ENCODE measurements at places on chromosomes 7 and 10. TPM values are rescaled to one million over a fixed set of nuclear protein-coding genes. Genes with fewer than 3 reads are reported as not detected.
A peak's percentile ranks its signal among the peaks of the same experiment; 100 is the strongest.

DNA sequence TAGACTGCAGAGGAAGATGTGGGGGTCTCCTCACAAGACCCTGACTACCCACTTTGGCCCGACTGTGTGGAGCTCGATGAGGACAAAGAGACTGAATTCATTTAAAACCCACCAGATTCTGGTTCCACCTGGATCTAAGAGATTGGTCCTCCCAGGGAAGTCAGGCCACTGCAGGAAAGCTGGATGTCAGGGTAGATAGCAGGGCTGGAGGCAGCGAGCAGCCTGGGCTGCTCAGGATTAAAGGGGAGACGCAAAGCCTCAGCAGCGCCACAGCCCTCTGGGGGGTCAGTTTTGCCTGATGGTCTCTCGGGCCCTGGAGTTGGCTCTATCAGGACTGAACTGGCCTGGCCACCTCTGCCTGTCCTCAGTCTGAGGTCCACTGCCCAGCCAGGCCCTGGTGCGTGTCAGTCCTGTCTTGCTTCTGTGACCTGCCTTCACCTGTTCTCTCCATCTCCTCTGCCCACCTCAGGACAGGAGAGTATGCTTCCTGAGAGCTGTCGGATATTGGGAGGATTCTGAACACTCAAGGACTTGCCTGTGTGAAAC is 12.2 kb upstream of the KLRG2 start:
- H3K4me1 ChIP-seq: peaks cover 14% of the 10 kb centered on the region

DNA sequence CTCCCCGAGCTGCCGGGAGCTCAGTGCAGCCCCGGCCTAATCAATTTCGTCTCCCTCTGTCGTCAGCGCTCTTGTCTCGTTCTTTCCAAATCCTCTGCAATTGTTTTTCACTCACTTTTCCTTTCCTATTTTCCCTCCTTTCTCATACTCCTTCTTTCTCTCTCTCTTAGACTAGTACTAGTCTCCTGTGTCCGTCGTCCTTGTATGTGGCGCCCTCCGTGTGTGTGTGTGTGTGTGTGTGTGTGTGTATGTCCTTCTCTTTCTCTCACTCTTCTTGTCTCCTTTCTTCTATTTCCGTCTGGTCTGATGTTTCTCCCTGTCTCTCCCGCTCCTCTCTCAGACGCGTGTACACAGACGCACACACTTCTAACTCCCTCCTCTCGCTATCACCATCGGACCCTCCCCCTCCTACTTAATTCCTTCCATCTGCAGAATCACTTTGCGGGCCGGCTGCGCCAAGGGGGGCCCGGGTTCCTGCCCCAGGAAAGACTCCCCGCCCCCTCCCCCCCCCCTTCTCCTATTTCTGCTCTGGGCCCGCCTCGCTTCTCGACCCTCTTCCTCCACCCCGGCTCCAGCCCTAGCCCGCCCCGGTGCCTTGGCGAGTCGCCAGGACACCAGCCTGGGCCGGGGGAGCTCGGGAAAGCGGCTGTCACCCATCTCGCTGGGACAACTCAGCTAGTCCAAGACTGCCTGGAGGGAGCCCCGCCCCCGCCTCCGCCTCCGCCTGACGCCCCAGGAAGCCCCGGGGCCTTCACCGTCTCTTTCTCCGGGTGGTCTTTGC is 743 bp upstream of the ZCCHC24 start:
- DNase-seq: no peak
- no peaks in the 10 kb centered on the region for H3K36me3 ChIP-seq
- peak overlapping the region; percentile 72 for H3K4me3 ChIP-seq
- peaks cover 22% of the 10 kb centered on the region for H3K4me1 ChIP-seq
- H3K27me3 ChIP-seq: no peaks in the 10 kb centered on the region
- peak overlapping the region; percentile 44 for H3K27ac ChIP-seq

- peaks cover 6% of the 10 kb centered on the region for H3K36me3 ChIP-seq
- no peak overlapping the region for H3K4me3 ChIP-seq
These were observed 21.4 kb upstream of the ZNF273 start for GRCh38 chr7:64881461-64882287.

DNA sequence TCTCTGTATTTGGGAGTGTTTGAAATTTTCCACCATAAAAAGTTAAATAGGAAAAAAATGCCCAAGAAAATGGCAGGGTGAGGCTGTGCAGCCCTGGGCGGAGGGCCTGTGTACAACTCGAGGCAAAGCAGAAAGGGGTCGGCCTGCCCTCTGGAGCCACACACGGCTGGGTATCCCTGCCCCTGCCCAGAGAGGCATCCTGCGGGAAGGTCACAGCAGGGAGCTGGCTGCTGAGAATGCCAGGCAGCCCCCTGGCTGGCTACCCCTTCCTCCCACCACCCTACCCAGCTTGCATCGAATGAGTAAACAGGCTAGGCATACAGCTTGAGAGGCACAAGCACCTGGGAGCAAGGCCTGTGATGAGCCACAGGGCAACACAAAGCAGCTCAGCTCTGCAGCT is 46.1 kb downstream of the CAMK2B start:
- H3K27ac ChIP-seq: no peak overlapping the region
- no peak for DNase-seq
- H3K4me3 ChIP-seq: no peak overlapping the region
- no peaks in the 10 kb centered on the region for H3K36me3 ChIP-seq
- H3K4me1 ChIP-seq: no peaks in the 10 kb centered on the region

DNA sequence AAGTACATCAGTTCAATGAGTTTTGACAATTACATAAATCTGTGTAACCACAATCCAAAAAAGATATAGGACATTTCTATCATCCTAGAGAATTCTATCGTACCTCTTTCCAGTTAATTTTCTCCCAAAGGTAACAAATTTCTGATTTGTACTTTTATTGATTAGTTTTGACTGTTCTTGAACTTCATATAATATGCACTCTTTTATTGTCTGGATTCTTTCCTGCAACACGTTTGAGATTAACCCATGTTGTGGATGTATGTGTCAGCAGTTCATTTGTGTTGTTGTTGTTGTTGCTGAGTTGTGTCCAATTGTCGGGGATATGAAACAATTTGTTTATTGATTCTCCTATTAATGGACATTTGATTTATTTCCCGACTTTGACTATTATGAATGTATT is 145.9 kb upstream of the WDR11 start:
- no peak for DNase-seq
- H3K27me3 ChIP-seq: peaks cover 13% of the 10 kb centered on the region
- no peaks in the 10 kb centered on the region for H3K4me1 ChIP-seq
- no peak overlapping the region for H3K4me3 ChIP-seq

GRCh38 chr7:73901231-73901822 is 40.4 kb downstream of the TMEM270 start:
- no peak overlapping the region for H3K27ac ChIP-seq
- H3K4me1 ChIP-seq: peaks cover 16% of the 10 kb centered on the region
- H3K4me3 ChIP-seq: no peak overlapping the region

DNA sequence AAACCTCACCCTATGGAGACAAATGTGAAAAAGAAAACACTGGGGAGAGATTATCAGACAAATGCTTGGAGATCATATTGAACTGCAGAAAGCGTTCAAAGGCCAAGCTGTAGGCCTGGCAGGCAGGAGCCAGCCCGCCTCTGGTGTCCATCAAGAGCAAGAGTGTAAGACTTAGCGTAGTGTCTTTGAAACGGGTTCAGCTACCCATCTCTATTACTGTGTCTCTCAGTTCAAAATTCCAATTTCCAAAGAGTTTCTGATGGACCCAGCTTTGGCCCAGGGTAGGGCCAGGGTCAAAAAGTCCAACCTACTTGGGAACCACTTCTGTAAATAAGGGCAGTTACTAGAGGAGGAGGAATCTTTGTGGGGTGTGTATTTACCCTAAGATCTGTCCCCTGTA is 45.4 kb upstream of the HBP1 start:
- H3K27me3 ChIP-seq: peaks cover 37% of the 10 kb centered on the region
- no peak for DNase-seq
- H3K4me3 ChIP-seq: no peak overlapping the region
- no peak overlapping the region for H3K27ac ChIP-seq

GRCh38 chr10:6978187-6978627 is 398.1 kb upstream of the PRKCQ start:
- H3K27me3 ChIP-seq: peaks cover 36% of the 10 kb centered on the region
- H3K4me1 ChIP-seq: no peaks in the 10 kb centered on the region
- H3K36me3 ChIP-seq: no peaks in the 10 kb centered on the region

DNA sequence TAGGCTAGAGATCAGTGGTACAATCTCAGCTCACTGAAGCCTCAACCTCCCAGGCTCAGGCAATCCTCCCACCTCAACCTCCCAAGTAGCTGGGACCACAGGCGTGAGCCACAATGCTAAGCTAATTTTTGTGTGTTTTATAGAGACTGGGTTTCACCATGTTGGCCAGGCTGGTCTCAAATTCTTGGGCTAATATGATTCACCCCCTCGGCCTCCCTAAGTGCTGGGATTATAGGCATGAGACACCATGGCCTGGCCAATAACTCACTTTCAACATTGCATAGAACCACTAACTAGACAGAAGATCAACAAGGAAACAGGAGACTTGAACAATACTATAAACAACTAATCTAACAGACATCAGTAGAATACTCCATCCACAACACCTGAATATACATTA is 191.7 kb downstream of the LRRN3 start:
- H3K4me1 ChIP-seq: no peaks in the 10 kb centered on the region
- no peak overlapping the region for H3K4me3 ChIP-seq
- H3K27me3 ChIP-seq: no peaks in the 10 kb centered on the region
- H3K27ac ChIP-seq: no peak overlapping the region

GNAT3 gene
- total RNA-seq: not detected

Data from MCF 10A (cell line).